ENCODE measurements at places on chromosomes 2 and 18.

GRCh38 chr2:112095681-112096080 lies 40.6 kb downstream of the TMEM87B start:
- no peak for DNase-seq

DNA sequence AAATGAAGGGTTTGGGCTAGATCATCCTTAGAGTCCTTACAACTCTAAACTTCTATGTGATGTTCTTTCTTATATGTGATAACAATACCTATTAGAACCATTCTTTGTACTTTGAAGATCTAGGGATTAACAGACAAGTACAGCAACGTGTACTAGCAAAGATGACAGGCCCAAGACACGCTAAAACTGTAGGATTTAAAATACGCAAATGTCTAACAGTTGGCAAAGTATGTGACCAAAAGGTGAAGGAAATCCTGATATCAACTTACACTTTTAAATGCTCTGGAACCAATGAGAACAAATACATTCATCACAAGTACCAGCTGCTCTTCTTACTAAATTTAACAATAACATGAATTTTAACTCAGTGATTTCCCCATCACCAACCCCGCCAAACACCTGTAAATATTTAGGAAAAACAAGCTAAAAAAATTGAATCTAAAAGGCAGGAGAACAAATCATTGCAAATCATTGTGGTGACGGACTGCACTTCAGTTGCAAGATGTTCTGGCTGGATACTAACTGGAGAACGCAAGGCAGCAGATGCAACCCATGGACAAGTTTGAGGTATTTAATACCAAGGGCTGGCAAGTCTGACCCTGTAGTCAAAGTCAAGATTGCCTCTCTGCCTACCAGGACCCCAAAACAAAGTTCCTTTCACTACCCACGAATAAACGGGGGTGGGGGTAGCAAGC lies 1.4 kb downstream of the ANKRD44 start:
- DNase-seq = no peak

DNA sequence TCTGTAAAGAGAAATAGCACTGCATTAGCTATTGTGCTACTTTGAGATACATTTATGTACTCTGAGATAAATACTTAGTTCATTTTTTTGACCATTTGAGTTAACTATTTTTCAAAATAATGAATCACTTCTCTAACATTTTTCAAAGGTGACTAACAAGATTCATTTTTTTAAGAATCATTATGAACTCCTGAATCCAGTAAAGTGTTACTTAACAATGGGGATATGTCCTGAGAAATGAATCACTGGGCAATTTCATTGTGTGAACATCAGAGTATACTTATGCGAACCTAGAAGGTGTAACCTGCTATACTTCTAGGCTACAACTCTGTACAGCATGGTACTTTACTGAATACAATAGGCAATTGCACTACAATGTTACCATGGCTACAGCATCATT lies 355.8 kb downstream of the ARL6IP6 start:
- DNase-seq = no peak

DNA sequence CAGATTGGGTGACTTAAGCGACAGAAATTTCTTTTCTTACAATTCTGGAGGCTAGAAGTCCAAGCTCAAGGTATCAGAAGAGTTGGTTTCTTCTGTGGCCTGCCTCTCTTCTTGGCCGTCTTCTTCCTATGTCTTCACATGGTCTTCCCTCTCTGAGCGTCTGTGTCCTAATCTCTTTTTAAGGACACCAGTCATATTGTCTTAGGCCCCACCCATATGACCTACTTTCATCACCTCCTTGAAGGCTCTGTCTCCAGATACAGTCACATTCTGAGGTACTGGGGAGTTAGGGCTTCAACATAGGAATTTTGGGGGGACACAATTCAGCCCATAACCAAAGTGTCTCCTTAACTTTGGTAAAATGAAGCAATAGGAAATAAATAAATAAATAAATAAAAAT lies 110.9 kb upstream of the EPC2 start:
- DNase-seq = no peak

DNA sequence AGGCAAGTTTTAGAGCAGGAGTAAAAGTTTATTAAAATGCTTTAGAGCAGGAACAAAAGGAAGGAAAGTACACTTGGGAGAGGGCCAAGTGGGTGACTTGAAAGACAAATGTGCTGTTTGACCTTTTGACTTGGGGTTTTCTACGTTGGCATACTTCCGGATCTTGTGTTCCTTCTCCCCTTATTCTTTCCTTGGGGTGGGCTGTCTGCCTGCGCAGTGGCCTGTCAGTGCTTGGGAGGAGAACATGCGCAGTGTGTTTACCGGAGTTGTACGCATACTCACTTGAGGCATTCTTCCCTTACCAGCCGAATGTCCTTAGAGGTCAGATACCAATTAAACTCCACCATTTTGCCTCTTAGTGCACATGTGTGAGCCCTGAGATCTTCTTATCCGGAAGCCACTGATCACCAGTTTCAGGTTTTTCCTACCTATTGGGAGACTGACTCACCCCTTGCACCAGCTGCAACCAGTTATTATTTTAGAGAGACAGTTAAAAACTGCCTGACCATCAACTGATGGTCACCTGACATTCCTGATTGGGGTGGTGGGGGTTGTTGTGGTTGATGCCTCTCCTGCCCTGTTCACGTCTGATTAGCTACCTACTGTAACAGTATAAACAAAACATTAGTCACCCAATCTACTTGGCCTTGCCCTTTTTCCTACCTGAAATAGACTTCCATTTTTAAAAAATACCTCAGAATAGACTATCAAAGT lies 67.5 kb downstream of the NYAP2 start:
- no peak for DNase-seq

- DNase-seq = no peak
Measured at GRCh38 chr18:12777500-12777944, 74.7 kb downstream of the PSMG2 start.

DNA sequence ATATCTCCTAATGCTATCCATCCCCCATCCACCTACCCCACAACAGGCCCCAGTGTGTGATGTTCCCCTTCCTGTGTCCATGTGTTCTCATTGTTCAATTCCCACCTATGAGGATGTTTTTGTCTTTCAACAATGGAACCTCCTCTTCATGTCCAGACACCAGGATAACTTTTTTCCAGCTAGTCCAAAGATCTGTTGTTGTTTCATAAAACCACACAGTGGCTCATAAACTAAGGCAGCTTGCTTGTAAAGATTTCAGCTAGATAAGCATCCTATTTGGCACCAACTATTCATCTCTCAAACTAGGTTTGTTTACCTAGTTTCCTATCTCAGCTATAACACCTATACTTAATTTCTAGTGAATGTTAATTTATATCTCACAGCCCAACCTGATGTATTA lies 937.7 kb downstream of the TRIB2 start:
- DNase-seq = no peak

DNA sequence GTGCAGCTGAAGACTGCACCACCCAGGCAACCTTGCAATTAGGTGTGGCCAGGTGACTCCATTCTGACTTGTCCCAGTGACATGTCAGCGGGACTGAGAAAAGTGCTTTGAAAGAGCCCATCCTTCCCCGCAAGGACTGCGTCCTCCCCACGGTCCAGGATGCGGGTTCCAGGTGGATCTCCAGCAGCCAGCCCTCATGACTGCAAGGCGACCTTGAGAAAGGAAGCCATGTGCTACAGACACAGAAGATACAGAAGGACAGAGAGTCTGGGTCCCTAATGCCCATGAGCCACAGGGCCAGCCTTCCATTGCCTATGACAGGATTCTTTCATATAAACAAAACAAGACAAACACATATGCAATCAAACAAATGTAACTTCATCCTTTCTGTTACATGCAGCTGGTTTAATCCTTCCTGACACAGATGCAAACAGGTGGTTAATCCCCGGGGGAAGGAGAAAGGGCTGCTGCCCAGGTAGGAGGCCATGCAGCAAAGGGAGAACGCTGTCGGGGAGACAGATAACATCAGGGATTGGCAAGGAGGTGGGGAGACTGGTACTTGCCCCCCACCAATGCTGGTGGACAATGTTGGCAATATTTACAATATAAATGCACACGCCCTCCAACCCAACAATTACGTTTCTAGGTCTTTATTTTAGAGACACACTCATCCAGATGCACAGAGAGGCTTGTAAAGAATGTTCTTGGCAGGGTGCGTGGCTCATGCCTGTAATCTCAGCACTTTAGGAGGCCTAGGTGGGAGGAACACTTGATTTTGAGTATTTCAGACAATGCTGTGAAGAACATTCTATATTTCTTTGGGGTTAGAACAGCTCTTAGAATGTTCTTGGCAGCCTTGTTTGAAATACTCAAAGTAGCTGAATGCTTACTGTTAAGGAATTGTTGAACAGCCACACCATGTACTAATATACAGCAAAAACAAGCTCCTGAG lies 64.8 kb downstream of the NCAPH start:
- no peak for DNase-seq

DNA sequence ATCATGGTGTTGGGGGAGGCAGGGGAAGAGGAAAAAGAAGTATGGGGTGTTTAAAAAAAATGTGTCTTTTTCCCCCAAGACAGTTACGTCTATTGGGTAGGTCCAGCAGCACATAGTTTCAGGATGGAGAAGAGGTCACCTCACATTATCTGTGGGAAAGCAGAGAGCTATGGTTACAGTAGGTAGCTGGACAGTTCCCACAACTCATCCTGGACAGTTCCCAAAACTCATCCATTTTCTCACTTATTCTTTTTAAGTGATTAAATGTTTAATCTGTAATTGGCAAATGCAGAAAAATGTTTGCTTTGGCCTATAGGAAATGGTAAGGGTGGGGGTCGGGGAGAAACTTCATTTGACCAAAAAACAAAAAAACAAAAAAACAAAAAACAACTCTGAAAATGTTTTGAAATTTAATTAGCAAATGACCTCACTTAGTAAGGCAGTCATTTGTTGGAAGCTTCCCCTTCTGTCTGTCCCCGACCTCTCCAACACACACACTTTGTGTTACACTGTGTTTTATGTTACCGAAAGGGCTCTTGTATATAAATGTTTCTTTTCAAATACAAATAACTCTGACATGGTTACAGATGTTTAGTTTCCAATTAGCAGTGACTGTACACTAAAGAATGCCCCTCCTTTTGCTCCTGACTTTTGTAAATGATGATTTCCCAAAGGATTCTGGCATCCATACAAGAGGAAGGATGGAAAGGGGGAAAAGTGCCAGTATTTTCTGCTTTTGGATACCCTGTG lies 173.3 kb upstream of the ZFP36L2 start:
- no peak for DNase-seq

GRCh38 chr2:112317303-112318158 lies 42.1 kb downstream of the ZC3H6 start:
- no peak for DNase-seq

- DNase-seq = no peak
Measured at GRCh38 chr18:79881695-79882094, 69.8 kb downstream of the SLC66A2 start.

- no peak for DNase-seq
Measured at GRCh38 chr18:75025573-75025972, 183.4 kb downstream of the PTGR3 start.

DNA sequence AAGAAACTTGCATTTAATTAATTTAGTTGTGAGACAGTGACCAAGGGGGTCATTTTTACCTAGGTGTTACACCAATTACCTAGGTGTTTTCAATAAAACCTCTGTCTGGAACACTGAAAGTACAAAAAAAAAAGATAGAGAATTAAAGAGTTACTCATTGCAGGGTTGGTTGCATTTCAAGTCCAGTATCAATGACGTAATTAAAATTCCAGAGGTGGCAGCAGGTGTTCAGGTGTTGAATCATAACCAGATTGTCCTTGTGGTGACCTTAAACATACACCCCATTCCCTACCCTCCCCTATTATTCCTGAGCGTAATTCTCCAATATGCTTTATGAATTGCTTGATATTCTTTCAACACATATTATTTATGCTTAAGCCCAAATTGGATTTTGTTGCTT lies 352.0 kb upstream of the SLC8A1 start:
- no peak for DNase-seq

DNA sequence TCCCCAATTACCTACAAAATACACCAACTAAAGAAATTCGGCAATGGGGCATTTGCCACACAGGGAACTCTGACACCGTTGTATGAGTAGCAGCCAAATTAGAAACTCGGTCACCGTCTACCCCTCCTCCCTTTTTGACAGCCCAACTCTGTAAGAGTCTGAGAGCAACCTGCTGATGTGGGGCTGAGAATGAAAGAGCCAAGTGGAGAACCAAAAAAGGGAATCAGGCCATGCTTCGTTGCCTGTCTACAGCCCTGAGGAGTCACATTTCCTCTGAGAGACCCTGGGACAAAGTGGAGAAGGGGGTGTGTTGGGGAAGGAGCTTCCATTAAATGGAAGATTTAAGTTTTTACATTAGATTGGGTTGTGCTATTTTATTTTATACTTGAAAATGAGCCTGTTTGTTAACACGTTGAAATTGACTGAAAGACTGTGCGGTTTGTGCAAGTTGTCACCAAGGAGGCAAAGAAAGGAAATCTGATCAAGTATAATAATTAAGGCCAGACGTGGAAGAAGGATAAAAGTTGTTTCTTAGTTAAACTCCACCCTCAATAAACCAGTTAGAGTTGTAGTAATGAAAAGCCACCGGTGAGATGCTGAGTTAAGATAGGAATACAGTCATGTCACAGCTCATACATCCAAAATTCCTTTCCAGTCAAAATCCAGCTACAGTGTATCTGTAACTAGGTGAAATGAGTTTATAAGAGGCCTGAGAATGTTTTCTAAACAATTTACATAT lies 131.7 kb upstream of the CREB1 start:
- DNase-seq = no peak

GRCh38 chr2:27940090-27940671 lies 49.7 kb downstream of the BABAM2 start:
- DNase-seq = no peak

DNA sequence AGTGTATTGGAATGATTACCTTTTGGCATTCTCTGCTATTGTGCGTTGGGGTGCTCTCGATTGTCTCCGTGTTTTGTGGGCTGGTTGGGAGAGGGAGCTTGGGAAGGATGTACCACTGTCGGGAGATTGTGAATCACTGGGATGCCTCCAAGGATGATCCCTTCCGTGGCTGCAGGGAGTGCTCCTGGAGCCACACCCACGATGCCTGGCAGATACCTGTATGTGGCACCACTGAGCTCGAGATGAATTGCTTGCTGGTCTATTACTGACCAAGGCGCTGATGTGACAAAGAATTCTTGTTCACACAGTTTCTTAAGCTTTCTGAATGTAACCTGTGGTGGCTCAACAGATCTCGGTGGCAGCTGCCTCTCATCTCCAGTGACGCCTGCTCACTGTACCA lies 159.7 kb upstream of the LHCGR start:
- DNase-seq = no peak

DNA sequence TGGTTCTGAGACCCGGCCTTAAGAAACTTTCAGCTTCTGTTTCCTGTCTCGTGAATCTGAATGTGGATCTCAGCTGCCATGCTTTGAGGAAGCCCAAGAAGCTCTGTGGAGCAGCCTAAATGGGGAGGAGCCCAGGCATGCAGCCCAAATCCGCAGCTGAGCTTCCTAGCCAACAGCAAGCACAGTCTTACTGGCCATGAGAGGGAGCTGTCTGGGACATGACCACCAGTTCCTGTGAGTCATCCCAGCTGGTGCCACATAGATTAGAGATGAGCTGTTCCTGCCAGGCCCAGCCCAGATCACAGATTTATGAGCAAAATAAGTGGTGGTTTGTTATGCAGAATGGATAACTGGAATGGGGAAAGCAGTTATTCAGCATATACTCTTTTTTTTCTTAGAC lies 224.4 kb upstream of the APCDD1 start:
- DNase-seq = no peak
